ENCODE measurements at places on chromosomes 1 and 21.

GRCh38 chr1:27049607-27050006, 37.0 kb upstream of the TENT5B start:
- no peak for DNase-seq

DNA sequence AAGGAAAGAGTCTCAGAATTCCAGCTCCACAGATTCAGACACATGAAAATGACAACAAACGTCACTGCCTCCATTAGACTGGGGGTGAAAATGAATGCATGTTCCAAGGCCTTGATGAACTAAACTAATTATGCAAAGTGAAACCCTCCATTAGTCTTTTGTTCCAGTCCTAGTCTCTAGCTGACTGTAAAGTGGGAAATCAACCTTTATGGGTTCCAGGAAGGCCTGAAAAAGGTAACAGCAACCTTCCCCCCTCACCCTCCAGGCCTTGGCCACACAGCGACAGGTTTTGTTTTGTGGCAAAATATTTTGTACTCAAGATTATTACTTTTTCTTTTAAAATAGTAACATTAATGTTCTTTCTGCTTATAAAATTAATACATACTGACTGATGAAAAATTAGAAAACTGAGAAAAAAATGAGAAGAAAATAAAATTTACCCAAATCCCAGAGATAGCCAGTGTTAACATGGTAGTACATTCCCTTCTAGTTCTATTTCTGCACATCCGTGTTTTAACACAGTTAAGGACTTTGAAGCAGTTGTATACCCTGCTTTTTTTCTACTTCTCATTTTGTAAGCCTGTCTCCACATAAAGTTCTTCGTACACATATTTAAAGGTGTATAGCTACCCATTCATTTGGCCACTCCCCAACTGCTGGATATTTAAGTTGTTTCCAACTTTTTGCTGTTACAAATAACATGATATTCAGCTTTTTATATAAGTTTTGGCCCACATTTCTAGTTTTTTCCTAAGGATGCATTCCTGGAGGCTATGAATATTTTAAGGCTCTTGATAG, 60.9 kb downstream of the CD2 start:
- no peak for DNase-seq

GRCh38 chr1:208766832-208767231, 522.6 kb upstream of the PLXNA2 start:
- DNase-seq = no peak

DNA sequence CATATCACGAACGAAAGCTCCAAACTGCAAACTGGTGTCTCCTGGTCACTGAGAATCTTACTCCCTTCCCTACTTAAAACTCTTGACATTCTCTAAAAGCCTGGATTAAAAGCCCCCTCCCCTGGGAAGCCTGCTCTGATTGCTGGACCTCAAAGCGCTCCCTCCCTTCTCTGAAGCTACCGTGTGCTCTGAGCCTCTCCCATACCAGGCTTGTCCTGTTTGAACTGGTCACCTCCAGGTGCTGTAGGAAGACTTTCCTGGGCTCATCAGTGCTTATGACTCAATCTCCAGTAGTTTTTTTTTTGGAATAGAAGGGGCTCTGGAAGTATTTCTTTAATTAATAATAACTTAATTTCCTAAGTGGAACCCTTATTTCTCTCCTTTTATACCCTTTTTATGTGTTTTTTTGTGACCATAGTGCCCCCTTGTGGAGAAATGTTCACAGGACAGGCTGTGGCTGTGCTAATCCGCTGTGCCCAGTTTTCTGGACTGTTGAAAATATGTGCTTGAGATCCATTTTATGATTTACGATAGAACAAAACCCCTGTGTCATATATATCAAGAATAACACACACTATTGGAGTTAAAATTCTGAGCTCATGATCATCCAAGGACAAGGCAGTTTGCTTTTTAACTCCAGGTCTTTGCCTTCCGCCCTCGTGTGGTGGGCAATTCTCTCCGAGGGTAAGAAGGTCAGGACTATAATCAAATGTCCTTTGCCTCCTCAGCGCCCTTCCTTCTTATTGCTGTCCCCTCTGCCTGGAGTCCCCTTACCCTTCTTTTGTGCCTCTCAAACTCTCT, 16.9 kb downstream of the MTARC1 start:
- no peak for DNase-seq

- DNase-seq = no peak
These were observed 10.8 kb upstream of the LSM10 start for GRCh38 chr1:36408479-36408878.

DNA sequence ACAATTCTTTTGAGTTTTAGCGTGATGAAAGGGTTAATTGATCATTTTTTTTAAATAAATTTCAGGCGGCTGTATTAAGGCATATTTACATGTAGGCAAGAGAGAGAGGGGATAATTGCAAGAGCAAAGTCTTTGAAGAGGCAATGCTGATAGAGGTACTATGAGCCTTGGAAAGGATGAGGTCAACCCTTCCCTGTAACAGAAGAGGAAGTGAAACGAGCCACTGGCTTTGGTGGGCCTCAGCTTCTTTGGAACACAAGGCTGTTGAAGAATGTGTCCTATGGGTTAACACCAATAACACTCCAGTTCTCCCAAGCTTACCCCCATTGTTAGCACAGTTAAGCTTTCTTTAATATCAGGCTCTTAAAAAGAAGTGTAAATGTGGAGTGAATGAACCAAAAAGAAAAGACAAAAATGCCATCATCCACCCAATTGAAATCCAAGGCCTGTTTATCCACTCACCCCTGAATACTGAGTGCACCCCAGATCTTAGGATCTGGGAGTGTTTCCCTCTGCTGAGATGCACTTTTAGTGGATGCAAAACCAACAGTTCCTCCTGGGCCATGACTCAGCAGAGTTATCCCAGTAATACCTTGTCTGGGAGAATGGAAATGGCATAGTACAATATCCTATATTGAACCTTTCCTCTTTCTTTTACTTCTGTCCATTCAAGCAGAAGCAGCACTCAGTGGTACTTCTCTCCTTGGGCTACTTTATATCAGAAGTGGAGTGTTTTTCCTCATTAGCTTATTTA, 216.4 kb downstream of the SLC44A5 start:
- no peak for DNase-seq

DNA sequence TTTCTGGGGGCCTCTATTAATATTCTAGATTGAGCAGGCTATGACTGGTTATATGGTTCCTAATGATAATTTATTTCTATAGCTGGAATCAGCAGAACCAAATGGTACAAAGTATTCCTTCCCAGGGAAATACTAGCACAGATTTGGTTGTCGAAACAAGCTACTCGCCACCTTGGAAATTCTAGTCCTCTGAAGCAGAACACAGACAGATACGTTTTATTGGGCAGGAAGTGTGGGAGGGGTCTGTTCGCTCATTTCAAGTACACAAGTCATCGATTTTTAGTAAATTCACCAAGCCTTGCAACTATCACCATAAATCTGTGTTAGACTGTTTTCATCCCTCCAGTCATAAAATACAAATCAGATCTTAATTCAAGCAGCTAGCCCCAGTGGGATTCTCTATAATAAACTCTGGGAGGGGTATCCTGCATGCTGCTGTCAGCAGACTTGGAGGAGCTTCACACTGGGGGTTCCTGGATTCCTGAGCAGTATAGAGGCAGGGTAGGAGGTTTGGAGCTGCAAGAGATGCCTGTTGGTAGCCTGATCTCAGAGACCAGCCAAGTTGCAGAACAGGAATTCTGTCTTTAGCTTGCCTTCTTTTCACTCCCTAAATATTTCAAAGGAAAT, 9.8 kb upstream of the GPR137B start:
- DNase-seq = no peak

GRCh38 chr1:181817091-181817490, 244.4 kb downstream of the ZNF648 start:
- no peak for DNase-seq

DNA sequence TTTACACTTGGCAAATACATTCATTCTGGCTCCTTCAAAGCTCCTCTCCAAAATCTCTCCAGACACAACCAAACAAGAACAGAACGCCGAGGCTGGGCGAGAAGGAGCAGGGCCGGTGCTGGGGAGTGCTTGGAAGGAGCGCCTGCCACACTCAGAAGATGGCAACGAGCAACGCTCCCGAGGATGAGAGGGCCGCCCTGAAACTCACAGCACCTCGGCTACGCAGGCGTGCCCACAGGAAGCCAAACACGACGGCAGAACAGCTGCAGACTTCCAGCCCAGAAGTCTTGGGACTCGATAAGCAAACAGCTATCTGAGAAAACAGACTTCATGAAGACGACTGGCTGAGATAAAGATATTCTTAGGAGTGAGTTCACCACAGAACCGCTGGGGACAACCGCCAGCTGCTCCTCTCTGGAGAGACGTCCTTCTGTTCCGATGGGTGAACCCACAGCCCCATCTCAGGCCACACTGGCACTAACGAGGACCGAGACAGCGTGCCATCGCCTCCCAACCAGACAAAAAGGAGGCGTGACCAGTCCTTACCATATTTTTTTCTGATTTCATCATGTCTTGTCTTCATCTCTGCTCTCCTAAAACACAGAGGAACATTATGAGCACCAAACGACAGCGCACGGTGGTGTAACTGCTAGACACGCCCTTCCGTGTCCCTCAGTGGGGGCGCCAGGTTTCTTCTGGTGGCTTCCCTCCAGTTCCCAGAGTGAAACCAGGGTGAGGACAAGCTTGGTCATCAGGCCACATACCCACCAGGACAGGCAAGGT, 18.6 kb downstream of the PTTG1IP start:
- no peak for DNase-seq

GRCh38 chr21:29434081-29434480, 135.4 kb downstream of the BACH1 start:
- DNase-seq = no peak

DNA sequence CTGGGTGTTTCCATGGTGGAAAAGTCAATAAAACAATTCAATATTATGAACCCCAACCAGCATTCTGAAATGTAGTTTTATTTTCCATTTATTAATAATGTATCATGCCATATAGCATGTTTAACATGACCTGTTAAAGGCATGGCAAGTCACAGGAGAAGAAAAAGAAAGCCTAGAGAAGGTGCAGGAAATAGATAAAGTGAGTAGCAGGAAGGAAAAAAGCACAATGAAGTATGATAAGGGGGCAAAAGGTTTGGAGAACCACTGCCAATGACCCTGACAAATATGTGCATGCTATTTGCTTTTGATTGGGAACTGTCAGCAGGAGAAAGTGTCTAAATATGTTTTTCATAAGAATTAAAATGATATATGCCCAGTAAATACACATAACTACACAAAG, 85.6 kb downstream of the HMCN1 start:
- DNase-seq = no peak

DNA sequence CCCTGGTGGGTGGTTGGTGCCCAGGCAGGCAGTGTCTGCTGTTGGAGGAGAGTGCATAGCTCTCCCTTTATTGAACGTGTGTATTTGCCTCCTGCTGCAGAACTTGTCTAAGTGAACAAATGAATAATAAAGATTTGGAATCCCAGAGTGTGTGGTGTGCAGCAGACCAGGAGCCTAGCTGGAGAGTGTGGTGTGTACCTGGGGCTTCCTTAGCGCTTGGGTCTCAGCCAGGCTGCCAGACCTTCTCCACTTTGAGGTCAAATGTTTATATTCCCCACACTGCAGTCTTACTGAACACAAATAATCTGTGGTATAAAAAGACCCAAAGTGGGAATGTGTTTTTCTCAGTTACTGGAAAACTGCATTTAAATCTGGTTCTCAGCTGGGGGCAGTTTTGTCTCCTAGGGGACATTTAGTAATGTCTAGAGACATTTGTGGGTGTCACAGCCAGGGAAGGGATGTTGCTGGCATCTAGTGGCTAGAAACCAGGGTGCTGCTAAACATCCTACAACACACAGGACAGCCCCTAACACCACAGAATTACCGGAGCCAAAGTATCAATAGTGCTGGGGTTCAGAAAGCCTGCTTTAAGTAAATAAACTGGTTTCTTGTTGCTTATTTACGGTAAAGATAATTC, 23.6 kb downstream of the SLC37A1 start:
- DNase-seq = no peak

GRCh38 chr1:89629146-89629545, 3.8 kb upstream of the LRRC8C start:
- DNase-seq = no peak

DNA sequence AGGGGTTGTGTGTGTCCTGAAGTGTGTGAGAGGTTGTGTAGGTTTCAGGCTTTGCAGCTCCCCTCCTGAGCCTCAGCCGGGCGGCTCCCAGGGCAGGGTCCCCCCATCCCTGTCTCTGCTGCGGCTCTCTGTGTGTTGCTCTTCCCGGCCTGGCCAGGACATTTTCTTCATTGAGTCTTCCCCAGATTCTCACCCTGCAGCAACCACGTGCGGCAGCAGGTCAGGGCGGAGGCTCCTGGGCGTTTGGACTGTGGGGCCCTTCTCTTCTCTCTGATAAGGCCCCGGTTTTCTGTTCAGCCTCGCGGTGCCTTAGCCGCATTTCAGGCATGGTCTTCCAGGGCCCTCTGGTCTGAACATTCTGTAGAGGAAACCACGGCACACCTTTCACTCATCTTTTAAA, 1.8 kb upstream of the TCP10L start:
- DNase-seq = no peak

- peak; percentile 56 for DNase-seq
These were observed 5.5 kb upstream of the PRKCZ start for GRCh38 chr1:2044510-2045319.

DNA sequence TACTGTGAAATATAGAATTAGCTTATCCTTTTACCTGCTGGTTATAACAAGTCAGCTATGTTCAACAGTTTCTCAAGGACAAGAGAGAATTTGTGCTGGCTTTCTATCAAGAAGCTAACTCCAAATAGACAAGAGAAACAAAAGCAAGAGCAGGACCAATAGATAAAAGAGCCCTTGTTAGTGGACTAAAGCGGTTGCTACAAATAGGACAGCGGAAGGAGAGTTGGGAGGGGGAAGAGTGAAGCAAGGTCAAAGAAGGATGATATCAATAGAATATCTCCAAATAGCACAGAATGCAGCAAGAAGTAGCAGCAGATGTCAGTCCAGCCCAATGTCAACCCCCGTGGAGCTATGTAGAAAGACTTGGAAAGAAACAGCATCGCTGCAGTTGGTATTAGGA, 53.0 kb upstream of the AKT3 start:
- no peak for DNase-seq

DNA sequence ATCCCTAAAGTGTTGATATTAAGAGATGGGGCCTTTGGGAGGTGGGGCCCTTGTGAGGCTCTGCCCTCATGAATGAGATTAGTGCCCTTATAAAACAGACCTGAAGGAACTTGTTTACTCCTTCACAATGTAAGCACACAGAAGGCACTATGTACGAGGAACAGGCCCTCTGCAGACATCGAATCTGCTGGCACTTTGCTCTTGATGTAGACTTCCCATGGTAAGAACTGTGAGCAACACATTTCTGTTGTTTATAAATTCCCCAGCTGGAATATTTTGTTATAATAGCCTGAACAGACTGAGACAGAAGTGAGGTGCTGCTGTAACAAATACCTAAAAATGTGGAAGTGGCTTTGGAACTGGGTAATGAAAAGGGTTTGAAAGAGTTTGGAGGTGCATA, 193.2 kb downstream of the TGFB2 start:
- DNase-seq = no peak

GRCh38 chr1:3417934-3418333, 36.5 kb upstream of the ARHGEF16 start:
- DNase-seq = no peak
